ENCODE measurements at places on chromosomes 6 and 20.

DNA sequence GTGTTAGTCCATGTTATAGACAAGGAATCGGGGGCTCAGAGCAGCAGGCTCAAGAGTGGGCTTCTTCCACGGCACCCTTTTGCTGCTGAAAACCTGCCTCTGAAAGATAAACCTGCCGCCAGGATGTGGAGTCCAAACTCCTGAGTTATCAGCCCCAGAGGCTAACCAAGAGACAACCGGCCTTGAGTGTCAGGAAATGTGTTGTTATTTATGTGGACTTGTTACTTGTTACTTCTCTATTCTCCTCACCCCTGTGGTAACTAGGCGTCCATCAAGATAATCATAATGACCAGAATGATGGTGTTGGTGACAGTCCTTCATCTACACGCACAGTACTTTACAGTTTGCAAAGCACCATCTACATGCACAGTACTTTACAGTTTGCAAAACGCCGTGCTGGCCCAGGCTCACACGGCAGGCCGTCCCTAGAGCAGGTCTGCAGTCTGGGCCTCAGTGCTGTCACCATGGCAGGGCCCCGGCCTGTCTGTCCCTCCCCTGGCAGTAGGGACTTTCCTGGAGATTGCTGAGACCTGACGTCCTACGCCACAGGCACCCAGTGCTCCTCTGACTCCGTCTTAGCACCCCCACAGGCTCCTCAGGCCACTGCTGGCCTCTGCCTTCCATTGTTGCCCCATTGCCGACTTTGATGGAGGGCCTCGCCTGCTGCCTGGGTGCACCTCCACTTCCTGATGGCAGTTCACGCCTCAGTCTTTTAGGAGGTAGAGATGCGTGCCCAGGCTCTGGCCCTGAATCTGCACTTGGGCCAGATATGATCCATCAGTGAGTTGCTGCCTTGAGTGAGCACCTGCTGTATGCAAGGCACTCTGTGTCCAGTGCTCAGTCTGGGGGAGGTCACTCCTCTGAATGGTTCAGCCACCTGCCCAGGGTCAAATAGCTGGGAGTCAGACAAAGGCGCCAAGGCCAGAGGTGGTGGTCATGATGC, 9.1 kb upstream of the BPIFB4 start:
- no peak for DNase-seq

- no peak for DNase-seq
Measured at GRCh38 chr6:106155219-106155830, 69.2 kb downstream of the PRDM1 start.

- no peak for DNase-seq
Measured at GRCh38 chr20:55070001-55070400, 594.6 kb downstream of the DOK5 start.

DNA sequence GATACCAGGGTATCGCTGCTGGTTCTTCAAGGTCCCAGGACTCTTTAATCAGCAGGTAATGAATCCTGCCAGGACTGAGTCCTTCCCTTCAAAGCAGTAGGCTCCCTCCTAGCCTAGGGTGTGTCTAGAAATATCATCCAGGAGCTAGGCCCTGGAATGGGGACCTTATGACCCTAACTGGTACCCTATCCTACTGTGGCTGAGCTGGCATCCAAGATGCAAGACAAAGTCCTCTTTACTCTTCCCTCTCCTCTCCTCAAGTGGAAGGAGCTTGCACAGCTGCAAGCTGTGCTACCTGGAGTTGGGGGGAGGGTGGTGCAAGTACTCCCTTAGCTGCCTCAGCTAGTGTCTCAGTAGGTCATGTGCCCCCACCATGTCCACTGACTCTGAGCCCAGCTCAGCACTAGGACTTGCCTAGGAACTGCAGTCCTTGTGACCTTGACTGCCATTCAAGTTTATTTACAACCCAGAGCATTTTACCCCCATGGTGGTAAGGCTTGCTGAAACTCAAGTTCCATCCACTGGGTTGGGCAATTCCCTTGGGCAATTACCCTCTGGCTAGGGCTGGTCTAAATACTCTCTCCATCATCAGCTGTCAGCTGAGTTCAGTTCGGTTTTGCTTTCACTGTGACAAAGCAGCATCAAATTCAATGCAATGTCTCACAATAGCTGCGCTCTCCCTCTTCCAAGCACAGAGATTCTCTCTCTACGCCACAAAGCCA, 48.4 kb upstream of the TOP1 start:
- no peak for DNase-seq

GRCh38 chr20:688809-689212, 13.2 kb upstream of the SCRT2 start:
- no peak for DNase-seq

- DNase-seq: no peak
Measured at GRCh38 chr20:30419466-30419865, 838.0 kb upstream of the DEFB115 start.

GRCh38 chr20:8330785-8331695, 199.0 kb downstream of the PLCB1 start:
- no peak for DNase-seq
